Activated naive CD8-positive, alpha-beta T cell treated with anti-CD3 and anti-CD28 coated beads for 36 hours (primary cell): ENCODE measurements at places on chromosomes 12 and 14.

- no peak for DNase-seq
- H3K27ac ChIP-seq = no peak overlapping the region
- no peak overlapping the region for H3K4me3 ChIP-seq
Measured at GRCh38 chr14:31968956-31969698, 108.0 kb upstream of the ARHGAP5 start.

DNA sequence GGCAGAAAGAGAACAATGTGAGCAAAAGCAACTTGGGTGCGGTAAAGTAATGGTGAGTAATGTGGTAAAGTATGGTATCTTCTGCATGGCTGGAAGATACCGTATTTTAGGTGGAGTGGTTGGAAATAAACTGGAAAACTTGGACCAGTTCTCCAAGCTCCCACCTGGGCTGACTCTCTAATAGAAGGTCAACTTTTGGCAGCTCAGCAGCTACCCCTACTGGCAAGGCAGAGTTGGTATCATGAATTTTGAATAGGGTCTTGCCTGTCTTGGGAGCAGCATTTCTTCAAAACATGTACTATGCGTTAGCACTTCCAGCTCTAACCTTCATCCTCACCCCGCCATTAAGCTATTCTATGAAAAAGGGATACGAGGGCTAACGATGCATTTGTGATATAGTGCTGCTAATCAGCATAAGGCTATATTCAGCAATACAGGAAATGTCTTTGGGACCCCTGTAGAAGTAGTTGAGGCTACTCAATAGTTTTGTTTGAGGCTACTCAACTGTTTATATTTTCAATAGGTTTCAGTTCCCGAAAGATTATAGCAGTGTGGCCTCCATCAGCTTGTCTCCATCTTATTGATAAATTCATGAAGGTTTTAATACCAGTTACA is 276.3 kb upstream of the FAR2 start:
- no peaks in the 10 kb centered on the region for H3K36me3 ChIP-seq
- peak; percentile 4 for DNase-seq
- H3K4me1 ChIP-seq = no peaks in the 10 kb centered on the region
- H3K4me3 ChIP-seq = no peak overlapping the region
- no peak overlapping the region for H3K27ac ChIP-seq

GRCh38 chr14:82641050-82641540 is 1107.4 kb upstream of the SEL1L start:
- H3K27ac ChIP-seq = no peak overlapping the region
- no peaks in the 10 kb centered on the region for H3K27me3 ChIP-seq
- H3K4me3 ChIP-seq = no peak overlapping the region
- no peaks in the 10 kb centered on the region for H3K36me3 ChIP-seq

GRCh38 chr12:57476162-57476992 is 3.3 kb downstream of the ARHGAP9 start:
- H3K4me1 ChIP-seq = peaks cover 63% of the 10 kb centered on the region
- H3K36me3 ChIP-seq = peaks cover 63% of the 10 kb centered on the region
- peak; percentile 87 for DNase-seq
- H3K4me3 ChIP-seq = peak overlapping the region; percentile 90
- no peaks in the 10 kb centered on the region for H3K27me3 ChIP-seq
- peak overlapping the region; percentile 100 for H3K27ac ChIP-seq

DNA sequence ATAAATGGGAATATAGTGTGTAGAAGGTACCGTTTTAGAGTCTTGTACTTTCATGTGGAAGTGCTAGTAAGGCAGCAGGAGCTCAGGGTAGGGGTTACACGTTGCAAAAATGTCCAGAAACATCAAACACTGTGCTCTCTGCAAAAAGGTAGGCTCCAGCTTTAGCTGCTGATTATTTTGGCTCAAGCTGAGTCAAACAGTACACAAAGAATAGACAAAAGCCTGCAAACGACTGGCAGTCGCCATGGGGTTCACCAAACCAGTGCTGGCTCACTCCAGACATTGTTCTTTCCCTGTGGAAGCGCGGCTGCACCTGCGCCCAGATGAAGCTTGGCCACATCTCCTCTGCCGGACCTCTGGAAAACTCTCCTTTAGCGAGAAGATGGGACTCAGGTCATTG is 45.3 kb upstream of the NAA30 start:
- no peaks in the 10 kb centered on the region for H3K4me1 ChIP-seq
- no peak for DNase-seq
- no peak overlapping the region for H3K4me3 ChIP-seq
- H3K27me3 ChIP-seq = peaks cover 26% of the 10 kb centered on the region

DNA sequence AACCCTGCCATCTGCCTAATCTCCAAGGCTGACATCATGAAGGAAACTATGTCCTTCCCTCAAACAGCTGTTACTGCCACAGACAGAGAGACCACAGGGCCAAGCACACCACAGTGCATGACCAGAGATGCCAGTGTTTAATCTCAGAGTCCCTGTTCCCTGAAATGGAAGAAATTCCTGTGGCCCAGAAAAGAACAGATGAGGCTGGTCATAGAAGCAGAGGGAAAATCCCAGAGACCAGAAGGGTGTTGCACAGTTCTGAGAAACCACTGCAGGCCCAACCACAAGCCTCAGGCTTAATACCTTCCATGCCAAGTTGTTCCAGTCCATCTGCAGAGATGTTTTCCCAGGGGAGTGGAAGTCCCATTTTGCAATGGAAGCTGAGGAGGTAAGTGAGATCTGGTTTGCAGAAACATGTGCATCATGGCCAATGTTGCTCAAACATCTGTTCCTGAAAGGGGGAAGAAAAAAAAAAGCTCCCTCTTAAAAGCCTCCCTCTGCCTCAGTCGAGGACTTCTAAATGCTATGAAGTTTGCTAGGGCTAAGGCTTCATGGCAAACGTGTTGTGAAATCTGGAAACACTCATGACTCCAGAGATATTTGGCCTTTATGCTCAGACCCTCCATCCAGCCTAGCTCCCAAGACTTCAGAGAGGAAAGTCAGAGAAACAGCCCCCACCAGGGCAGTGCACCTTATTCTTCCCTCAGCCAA is 98.6 kb downstream of the SCARB1 start:
- H3K4me1 ChIP-seq = peaks cover 49% of the 10 kb centered on the region
- no peak for DNase-seq
- peaks cover under 1% of the 10 kb centered on the region for H3K27me3 ChIP-seq
- H3K36me3 ChIP-seq = peaks cover 4% of the 10 kb centered on the region

DNA sequence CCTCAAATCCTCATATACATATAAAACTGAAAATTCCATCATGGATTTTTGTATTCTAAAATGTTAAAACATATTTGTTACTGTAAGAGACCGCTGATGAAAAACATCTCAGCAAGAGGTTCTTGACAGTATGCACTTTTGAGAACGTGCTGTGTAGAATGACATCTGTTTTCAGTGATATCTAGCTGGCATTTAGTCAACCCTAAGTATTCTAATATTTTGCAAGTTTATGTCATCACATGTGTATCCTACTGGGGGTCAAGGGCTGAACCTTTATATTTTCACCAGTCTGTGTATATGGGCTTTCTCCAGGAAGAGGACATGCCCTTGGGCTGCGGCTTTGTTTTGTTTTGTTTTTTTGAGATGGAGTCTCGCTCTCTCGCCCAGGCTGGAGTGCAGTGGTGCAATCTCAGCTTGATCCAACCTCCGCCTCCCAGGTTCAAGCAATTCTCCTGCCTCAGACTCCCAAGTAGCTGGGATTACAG is 22.0 kb upstream of the YARS2 start:
- no peaks in the 10 kb centered on the region for H3K36me3 ChIP-seq
- no peak overlapping the region for H3K27ac ChIP-seq
- H3K4me3 ChIP-seq = no peak overlapping the region
- peaks cover 13% of the 10 kb centered on the region for H3K27me3 ChIP-seq
- DNase-seq = no peak

- no peaks in the 10 kb centered on the region for H3K36me3 ChIP-seq
- no peak overlapping the region for H3K4me3 ChIP-seq
- no peak overlapping the region for H3K27ac ChIP-seq
- H3K27me3 ChIP-seq = peaks cover 16% of the 10 kb centered on the region
- DNase-seq = no peak
Measured at GRCh38 chr12:57983146-57983857, 41.9 kb downstream of the ATP23 start.

DNA sequence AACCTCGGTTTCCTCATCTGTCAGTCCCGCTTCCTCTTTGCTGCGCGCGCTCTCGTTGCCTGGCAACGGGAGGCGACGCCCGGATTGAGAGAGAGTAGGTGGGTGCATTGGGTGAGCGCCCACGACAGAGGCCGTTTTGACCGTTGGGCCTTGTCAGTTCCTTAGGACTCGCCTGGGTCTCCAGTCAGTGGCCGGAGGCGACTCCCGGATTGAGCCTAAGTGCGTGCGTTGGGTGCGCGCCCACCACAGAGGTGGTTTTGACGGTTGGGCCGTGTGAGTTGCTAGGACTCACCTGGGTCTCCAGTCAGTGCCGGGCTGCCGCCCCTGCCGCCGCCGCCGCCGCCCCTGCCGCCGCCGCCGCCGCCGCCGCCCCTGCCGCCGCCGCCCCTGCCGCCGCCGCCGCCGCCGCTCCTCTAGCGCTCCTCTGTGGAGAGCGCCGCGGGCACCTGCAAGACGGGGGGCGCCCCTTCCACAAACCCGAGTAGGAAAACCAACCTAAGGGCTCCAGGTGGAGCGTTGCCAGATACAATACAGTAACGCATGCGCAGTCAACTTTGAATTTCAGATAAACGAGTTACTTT is 37.2 kb downstream of the APOBEC1 start:
- no peaks in the 10 kb centered on the region for H3K36me3 ChIP-seq
- H3K27ac ChIP-seq = no peak overlapping the region
- H3K4me3 ChIP-seq = no peak overlapping the region
- H3K27me3 ChIP-seq = peaks cover 13% of the 10 kb centered on the region
- DNase-seq = no peak

GRCh38 chr12:15861404-15861803 is 20.8 kb upstream of the STRAP start:
- no peak for DNase-seq
- no peak overlapping the region for H3K27ac ChIP-seq
- peaks cover 27% of the 10 kb centered on the region for H3K27me3 ChIP-seq

DNA sequence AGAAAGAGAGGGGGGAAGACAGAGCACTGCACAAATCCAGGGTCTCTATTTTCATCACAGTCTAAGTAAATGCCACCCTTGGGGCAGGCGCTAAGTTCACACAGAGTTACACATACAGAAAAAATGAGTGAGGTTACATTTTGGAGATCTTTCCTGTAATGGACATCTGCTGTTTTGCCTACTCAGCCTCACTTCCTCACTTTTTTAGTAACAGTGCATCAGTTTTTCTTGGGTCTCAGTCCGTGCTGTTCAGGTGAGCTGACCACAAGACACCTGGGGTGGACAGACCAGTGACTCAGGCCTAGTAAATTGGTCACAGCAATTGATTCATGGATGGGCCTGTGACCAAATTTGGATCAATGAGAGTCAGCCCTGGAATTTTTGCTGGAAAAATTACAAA is 33.6 kb upstream of the SLC5A8 start:
- H3K4me1 ChIP-seq = no peaks in the 10 kb centered on the region
- peaks cover 1% of the 10 kb centered on the region for H3K27me3 ChIP-seq
- no peak overlapping the region for H3K27ac ChIP-seq

DNA sequence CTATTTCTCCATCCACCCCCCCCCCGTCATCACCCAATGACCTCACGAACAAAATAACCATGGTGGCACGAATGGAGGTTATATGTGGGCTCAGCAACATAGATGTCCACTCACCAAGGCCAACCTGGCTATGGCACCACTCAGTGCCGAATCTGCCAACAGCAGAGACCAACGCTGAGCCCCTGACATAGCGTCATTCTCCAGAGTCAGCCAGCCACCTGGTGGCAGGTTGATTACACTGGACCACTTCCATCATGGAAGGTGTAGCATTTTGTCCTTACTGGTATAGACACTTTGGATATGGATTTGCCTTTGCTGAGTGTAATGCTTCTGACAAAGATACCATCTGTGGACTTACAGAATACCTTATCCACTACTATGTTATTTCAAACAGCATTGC is 24.2 kb upstream of the DYRK2 start:
- H3K36me3 ChIP-seq = peaks cover 5% of the 10 kb centered on the region
- no peaks in the 10 kb centered on the region for H3K27me3 ChIP-seq
- H3K4me1 ChIP-seq = peaks cover 29% of the 10 kb centered on the region
- H3K4me3 ChIP-seq = no peak overlapping the region
- H3K27ac ChIP-seq = no peak overlapping the region

GRCh38 chr14:51131516-51131915 is 36.6 kb upstream of the TRIM9 start:
- H3K27ac ChIP-seq = no peak overlapping the region
- no peaks in the 10 kb centered on the region for H3K4me1 ChIP-seq
- no peak overlapping the region for H3K4me3 ChIP-seq
- no peaks in the 10 kb centered on the region for H3K36me3 ChIP-seq
- no peaks in the 10 kb centered on the region for H3K27me3 ChIP-seq

- no peak overlapping the region for H3K4me3 ChIP-seq
- peaks cover 43% of the 10 kb centered on the region for H3K4me1 ChIP-seq
- H3K27ac ChIP-seq = no peak overlapping the region
- no peak for DNase-seq
- H3K36me3 ChIP-seq = no peaks in the 10 kb centered on the region
- no peaks in the 10 kb centered on the region for H3K27me3 ChIP-seq
Measured at GRCh38 chr14:68511129-68512047, 281.5 kb downstream of the ZFP36L1 start.
